Posterior vena cava (tissue), 2 donors: ENCODE measurements at places on chromosomes 3 and 15. TPM values are rescaled to one million over a fixed set of nuclear protein-coding genes. Genes with fewer than 3 reads are reported as not detected.

The DNAH12 gene
- 0.05 TPM for total RNA-seq

DNA sequence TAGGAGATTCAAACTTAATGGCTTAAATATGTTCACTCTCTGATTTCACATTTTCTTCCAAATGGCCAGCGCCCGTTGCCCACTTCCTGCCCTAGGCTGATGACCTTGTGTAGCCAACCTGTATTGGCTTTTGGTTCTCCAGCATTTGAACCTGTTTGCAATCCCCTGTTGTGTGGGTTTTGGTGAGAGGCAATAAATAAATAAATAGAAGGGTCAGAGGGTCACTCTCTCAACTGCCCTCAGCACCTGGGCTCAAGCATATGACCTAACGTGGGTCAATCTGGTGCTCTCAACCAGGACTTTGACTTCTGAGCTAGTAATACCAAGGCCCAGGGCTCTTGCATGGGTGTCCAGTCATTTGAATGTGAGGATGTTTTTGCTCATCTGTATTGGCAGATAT, 1.8 kb upstream of the SRP14 start:
- no peak for DNase-seq

GRCh38 chr3:179196700-179197099, 48.5 kb downstream of the PIK3CA start:
- DNase-seq, result no peak

The CILP gene
- total RNA-seq, result 9.6 TPM

DNA sequence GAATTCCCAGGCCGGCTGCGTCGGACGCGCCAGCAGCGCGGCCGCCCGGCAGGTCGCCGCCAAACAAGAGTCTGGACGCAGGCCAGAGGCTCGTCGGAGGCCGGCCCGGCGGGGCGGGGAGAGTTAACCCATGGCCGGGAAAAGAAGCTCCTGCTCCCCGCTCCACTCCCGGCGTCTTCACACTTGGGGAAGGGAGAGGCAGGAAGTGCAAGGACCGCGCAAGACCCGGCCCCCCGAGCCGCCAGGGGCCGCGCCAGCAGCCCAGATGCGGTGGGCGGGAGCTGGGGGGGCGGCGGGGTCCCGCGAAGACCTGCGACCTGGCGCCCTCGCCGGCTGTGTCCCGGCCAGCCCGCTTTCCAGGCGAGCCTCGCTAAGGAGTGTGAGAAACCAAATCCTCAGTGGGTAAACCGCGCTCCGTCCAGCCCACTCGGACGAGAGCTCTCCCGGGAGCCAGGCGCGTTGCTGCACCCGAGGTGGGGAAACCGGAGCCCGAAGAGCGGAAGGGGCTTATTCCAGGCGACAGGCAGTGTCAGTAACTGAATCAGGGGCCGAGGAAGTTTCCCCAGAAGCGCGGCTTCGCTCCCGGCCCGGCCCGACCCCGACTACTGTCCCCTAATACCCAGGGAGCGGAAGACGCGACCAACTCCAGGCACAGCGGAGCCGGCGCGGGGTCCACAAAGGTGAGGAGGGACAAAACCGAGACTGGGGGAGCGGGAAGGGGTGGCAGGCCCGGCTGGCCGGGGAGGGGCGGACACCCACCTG, 721 bp downstream of the ADAMTS7 start:
- DNase-seq, result no peak
